ENCODE measurements at places on chromosomes 3 and 15.

GRCh38 chr3:4993276-4994143 is 14.3 kb downstream of the BHLHE40 start:
- no peak for DNase-seq

DNA sequence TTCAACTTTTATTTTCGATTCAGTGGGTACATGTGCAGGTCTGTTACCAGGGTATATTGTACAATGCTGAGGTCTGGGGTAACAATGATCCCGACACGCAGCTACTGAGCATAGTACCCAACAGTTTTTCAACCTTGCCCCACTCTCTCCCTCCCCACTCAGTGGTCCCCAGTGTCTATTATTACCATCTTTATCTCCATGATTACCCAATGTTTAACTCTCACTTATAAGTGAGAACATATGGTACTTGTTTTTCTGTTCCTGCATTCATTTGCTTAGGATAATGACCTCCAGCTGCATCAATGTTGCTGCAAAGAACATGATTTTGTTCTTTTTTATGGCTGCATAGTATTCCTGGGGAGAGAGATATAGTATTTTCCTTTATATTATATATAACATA is 75.7 kb upstream of the EPHB3 start:
- DNase-seq = no peak

GRCh38 chr3:105367063-105367405 is 325 bp downstream of the ALCAM start:
- DNase-seq = no peak

DNA sequence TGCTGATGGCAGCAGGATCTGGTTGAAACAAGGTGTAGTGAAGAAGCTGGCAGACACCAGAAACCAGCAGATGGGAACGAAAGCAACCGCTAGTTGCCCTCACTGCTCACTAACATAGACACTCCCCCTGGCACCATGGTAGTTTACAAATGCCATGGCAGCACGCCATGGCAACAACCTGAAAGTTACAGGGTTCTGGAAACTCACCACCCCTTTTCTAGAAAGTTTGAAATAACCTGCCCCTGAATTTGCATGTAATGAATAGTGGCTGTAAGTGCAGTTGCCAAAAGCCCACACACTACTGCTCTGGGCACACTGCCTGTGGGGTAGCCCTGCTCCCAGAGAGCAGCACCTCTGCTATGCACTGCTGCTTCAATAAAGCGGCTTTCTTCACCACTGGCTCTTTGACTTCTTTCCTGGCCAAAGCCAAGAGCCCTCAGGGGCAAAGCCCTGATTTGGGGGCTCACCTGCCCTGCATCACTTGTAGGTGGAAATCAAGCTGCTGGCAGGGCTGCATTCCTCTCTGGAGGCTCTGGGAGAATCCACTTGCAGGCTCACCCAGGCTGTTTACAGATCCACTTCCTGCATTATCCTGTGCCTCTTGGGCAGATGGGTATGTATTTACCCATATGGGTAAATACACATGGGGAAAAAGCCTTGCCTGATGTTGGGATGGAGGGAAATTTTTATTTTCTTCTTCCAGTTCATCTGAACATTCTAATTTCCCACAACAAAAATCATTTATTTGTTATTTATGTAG is 2.0 kb upstream of the GP9 start:
- DNase-seq = peak; percentile 25

DNA sequence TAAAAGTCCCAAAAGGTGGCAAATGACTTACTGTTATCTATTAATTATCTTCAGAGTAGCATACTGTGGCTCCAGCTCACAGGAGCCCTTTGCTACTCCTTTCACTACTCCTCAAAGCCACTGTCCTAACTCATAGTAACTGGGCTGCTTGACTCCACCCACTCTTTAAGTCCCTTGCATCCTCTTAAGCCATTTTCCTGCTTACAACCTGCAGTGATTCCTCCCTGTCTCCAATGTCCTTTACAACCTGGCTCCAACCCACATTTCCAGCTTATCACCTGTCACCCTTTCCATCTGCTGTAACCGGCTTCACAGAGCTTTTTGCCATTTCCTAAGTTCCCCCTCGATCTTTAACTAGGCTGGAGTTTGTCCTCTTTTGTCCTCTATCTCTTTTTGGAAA is 388.1 kb downstream of the FGF12 start:
- no peak for DNase-seq

DNA sequence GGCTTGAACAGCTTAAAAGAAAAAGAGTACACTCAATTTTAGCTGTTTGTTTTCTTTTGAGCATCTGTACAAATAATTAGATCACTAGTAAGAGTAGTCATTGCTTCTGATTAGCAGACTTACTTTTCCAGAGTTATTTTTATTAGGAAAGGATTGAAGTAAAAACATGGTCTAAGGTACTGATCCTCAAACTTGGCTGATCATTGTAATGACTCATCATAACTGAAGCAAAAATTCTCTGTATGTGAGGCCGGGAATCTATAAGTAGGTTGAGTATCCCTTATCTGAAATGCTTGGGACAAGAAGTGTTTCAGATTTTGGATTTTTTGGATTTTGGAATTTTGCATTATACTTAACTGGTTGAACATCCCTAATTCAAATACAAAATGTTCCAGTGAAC is 12.4 kb downstream of the NMD3 start:
- no peak for DNase-seq

DNA sequence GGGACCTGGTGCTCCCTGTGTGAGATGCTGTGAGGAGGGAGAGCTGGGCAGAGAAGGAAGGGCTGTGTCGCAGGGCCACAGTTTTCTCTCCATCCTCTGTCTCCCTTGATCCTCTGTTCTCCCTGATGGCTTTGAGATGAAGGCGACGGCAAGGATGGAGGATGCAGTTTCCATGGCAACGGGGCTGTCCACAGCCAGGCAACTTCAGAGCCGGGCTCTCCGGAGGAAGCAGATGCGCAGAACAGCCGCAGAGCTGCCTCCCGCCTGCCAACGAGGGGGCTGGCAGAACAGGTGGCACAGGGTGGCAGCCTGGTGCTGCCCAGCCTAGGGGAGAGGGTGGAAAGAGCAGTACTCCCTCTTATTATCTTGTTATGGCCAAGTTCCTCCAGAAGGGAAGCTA is 9.9 kb upstream of the GRM2 start:
- no peak for DNase-seq

- no peak for DNase-seq
These were observed 578.7 kb downstream of the NLGN1 start for GRCh38 chr3:173976281-173976680.

- DNase-seq = no peak
These were observed 56.6 kb upstream of the POMGNT2 start for GRCh38 chr3:43162230-43163084.

Measured in NCI-H510A (cell line).